ENCODE measurements at places on chromosomes 5 and 9.

DNA sequence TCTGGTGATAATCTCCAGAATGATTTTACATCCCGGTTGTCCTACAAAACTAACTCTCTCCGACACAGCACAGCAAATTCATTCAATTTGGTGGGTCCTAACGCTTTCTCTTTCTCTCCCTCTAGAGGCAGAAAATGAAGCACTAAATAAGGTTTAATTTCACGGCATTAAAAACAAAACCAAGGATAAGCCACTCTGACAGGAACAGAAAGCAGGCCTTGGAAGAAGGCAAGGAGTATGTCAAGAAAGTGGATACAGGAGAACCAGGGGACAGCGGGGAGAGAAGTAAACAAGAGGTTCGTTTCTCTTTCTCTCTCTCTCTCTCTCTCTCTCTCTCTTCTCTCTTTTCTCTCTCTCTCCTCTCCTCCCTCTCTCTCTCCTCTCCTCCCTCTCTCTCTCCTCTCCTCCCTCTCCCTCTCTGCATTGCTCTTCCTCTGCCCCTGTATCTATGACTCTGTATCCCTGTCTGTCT, 49.8 kb downstream of the EBF1 start:
- no peak for DNase-seq

DNA sequence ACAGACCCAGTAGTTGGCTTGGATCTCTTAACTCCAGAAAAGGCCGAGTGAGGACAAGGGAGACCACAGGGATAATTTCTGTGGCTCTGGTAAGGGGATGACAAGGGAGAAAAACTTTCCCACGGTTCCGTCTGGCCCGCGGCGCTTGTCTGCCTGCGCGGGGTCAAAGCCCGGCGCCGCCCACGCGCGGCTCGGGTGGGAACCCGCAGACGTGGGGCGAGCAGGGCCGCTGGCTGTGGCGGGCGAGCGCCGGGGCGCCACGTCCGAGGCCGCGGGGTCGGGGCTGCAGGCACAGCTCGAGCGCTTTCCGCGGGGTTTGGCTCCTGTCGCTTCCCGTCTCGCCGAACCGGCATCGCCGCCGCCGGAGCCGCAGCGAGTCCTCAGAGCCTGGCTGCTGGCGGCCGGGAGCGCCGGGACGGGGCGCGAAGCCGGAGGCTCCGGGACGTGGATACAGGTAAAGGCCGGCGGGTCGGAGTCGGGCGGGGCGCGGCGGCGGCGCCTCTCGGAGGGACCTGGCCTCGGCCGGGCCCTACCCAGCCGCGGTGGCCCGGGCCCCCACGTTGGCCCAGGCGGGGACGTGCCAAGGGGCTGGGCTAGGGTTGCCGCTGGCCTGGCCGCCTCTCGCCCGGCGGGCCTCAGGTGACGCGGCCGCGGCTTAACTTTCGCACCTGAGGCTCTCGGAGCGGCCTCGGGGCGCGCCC, at the start of gene RNF180:
Gene RNF180 (plus strand): TSS at position 344 of the 701 bp plus-strand sequence. CDS start 34,965 bp downstream, outside the sequence.
- DNase-seq = no peak

DNA sequence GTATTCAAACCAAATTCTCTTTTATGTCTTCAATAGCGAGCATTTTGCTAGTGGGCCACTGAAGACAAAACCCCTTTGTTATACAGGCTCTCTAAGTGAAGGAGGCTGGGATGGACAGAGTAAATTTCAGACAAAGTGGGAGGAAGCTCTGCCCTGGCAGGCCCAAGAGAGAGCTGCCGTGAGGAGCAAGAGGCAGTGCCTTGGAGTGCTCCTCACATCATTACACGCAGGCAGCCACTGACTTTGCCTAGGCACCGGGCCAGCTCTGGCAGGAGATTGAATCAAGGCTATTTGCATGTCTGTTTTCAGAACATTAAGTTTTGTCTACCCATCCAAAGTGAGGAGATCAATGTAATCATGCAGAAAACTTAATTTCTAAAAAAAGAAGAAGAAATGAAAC, 167.7 kb downstream of the CCDC192 start:
- DNase-seq = no peak

GRCh38 chr5:86981898-86982297, 285.8 kb upstream of the RASA1 start:
- DNase-seq = no peak

DNA sequence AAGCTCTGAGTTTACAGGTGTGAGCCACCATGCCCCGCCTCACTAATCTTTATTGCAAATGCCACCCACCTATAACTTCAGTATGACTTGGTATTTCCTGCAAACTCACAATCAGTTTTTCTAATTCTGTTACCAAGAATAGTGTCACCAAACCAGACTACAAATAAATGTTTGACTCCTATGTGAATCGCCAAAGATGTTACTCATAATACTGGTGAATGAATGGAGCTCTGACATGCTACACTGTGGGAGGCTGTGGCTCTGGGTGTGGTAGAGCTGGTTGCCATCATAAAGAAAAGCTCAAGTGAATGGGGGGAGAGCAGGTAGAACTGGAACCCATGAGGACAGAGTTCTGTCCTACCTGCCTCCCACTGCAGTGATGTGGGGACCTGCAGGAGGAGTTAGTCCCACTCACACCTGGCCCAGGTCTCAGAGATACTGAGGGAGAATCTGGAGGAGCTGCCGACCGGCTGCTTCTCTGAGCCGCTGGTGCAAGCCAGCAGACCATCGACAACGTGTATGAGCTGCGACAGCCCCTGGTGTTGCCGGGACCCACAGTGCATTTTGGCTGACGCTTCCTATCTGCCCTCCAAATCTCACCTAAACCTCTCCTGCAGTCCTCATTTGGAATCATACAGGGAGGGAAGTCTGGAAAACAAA, 95.7 kb downstream of the ENTREP1 start:
- no peak for DNase-seq

DNA sequence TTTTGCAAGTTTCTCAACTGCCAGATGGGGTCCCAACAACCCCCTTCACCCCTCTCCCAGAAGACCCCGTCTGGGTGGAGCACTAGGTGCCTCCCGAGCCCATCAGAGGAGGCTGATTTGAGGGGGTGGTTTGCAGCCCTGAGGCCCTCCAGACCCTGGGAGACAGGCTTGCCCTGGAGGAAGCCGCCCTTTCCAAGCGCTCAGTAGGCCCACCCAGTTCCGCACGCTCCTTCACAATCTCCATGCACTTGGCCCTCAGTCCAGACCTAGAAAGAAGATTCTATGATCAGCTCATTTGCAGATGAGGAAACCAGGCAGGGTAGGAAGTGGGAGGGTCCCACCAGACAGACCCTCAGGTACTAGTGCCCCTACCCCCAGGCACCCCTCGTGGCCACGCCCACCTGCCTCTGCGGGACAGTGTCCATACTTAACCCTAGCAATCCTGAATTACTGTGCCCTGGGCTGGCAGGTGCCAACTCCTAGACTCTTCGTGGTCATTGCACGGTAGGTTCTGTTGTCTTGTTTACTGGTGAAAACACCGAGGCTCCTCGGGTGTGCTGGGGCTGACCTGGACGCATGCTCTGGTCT, 22.3 kb downstream of the OR2V1 start:
- no peak for DNase-seq

DNA sequence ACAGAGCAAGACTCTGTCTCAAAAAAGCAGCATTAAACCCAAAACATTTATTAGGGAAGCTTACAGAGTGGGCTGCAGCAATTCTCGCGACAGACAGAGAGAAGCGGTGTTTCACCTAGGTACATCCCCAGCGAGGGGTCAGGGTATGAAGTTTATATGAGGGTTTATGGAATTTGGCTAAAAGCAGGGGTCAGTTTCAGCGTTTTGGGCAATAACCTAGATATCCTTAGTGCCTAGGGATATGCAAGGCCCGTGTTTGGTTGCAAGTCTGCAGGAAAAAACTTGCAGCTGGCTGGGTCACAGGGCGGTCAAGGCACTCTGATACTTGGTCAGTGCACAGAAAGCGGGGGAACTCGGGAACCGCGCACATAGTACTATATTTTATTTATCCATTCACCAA, 649 bp upstream of the GLE1 start:
- peak; percentile 61 for DNase-seq

DNA sequence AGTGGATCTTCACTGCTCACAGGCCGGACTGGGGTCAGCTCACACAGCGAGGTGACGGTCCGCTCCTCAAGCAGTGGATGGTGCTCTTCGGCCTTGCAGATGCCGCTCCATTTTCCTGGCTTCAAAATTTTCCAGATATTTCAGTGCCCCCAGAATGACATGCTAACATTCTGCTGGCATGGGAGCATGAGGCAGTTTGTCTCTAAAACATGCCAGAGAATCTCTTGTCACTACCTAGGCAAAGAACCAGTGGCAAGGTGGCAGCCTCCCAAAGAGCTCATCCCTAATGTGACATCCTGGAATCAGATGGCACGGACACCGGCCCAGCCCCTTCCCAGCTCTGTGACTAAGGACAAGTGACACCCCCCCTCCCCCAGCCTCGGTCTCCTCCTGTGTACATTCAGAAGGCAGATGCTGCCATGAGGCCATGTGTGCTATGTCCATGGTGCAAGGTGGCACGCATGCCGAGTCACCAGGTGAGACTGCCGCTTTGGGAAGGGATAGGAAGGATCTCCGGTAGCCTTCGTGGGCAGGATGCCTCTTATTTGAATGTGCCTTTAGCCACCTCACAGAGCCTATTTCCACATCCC, 2.7 kb downstream of the S1PR3 start:
- DNase-seq = peak; percentile 49

GRCh38 chr5:981456-981855, 27.1 kb upstream of the NKD2 start:
- DNase-seq = no peak

- DNase-seq = no peak
These were observed 44.6 kb downstream of the LMX1B start for GRCh38 chr9:126658201-126658825.

DNA sequence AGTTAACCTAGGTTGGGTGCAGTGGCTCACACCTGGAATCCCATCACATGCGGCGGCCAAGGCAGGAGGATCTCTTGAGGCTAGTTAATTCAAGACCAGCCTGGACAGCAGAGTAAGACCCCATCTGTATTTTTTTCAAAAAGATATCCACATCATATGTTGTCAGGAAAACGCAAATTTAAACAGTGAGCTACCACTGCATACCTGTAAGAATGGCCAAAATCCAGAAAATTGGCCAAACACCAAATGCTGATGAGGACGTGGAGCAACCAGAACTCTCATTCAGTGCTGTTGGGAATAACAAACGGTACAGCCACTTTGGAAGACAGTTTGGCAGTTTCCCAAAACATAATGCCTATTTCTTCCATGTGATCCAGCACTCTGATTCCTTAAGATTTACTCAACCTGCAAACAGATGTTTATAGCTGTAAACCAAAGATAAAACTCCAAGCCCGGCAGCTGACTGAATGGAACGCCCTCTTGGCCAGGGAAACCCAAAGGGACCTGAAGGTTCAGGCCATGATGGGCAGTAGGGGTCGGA, 12.4 kb downstream of the CEL start:
- DNase-seq = no peak

- no peak for DNase-seq
These were observed 117.7 kb upstream of the ALDH1B1 start for GRCh38 chr9:38274800-38275199.

GRCh38 chr5:91478096-91478495, 95.0 kb upstream of the ARRDC3 start:
- no peak for DNase-seq

DNA sequence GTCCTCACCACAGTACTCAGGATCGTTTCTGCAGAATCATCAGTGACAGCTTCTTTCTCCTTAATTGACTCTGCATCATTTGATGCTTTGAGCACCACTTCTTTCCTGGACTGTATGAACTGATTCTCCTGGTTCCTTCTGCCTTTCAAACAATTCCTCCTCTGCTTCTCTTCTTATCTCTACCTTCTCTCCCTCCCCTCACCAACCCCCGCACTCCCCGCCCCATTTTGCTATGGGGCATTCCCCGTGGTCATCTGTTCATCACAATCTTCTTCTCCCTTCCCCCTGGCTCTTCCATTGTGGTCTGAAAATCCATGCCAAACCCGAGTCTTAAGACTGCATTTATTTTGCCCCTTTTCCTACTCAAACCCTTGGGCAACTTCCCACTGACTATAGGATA, 57.9 kb downstream of the FAM78A start:
- no peak for DNase-seq

- no peak for DNase-seq
These were observed 69.3 kb upstream of the IL17B start for GRCh38 chr5:149448431-149448830.

DNA sequence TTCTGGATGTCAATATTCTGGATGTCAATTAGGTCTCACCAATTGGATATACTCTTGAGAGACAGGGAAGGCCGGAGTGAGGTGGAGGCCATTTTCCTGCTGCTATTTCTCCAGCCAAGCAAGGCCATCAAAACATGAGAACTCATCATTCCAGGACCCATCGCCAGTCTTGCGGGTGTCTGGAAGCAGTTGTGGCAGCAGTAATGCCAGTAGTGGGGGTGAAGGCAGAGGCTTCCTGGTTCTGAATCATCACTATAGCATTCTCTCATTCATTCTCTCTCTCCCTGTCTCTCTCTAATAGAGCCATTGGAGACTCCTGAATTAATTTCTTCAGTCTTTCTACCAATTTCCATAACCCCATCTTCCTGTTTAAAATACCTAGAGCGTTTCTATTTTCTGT, 71.8 kb downstream of the EGFLAM start:
- DNase-seq = no peak

GRCh38 chr5:147472664-147473475, 37.0 kb downstream of the DPYSL3 start:
- DNase-seq = no peak

DNA sequence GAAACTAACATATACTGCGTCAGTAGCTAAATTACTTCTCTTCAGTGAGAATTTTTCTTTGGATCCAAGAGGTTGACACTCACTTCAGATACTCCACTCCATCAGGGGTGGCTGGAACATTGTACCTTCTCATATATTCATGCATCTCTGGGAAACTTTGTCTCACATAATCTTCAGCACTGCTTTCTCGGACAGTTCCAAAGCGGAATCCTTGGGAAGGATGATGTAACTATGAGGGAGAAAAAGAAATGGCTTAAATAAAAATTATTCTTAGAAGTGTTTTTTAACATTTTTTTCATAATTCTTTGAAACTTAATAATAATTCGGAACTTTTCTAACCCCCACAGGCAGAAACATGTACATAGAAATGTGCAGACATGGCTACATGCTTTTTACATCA, 33.4 kb upstream of the PPP3R2 start:
- DNase-seq = no peak

DNA sequence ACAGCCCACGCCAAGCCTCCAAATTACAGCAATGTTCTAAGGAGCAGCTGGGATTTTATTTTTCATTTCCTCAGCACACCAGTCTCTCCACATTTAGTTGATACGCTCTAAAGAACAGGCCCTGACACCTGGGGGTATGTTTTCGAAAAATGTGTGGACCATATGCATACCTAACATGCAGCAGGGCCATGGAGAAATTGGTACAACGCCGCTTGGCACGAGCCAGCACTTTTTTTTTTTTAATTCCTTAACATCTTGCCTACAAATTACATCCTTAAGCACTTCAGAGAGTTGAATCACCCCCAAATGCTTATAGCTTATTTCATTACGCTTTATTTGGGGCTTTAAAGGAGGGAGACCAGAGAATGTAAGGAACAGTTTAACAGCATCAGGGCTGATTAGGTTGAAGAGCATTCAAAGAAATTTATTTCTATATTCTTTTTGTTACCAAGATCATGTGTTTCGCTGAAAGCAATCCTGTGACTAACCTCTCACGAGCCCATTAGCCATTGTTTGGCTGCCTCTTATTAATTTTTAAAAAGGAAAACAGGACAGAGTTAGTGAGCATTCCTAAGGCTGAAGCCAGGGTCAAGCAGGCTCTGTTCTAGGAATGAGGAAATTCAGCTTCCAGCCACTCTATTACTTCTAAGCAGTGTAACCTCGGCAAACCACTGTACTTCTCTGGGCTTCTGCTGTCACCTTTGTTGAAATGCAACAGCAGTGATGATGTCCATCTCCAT, 173.8 kb downstream of the ACTL7B start:
- DNase-seq = no peak
